ENCODE measurements at places on chromosomes 4 and X.

DNA sequence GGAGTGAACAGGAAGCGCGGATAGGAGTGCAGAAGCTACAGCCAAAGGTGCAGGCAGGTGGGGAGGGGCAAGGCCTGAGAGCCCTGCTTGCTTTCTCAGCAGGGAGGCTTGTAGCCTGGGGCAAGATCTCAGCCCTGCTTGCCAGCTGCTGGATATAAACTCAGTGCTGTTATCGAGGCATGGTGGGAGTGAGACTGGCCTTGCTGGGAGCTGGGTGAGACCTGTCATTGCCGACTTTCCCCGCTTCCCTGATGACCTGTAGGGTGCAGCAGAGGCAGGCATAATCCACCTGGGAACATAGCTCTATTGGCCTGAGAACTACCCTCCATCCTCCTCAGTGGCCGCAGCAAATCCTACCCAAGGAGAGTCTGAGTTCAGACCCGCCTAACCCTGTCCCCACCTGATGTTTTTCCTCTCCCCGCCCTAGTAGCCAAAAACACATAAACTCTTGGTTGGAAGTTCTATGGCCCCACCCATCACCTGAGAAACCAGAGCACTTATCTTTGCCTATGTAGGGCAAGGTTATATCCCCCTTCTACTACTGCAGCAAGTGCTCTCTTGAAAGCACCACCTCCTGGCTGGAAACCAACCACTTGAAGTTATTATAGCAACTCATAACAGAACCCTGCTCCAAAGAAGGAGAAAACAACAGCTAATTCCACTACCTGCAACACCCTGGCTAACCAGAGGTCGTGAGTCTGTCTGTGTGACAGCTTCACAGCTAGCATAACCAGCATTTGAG lies 80.7 kb downstream of the FHIP1A start:
- DNase-seq, result peak; percentile 72

- DNase-seq, result no peak
These were observed 707 bp upstream of the SHROOM4 start for GRCh38 chrX:50814701-50815100.

- no peak for DNase-seq
These were observed 740.3 kb downstream of the CENPC start for GRCh38 chr4:66804979-66805378.

DNA sequence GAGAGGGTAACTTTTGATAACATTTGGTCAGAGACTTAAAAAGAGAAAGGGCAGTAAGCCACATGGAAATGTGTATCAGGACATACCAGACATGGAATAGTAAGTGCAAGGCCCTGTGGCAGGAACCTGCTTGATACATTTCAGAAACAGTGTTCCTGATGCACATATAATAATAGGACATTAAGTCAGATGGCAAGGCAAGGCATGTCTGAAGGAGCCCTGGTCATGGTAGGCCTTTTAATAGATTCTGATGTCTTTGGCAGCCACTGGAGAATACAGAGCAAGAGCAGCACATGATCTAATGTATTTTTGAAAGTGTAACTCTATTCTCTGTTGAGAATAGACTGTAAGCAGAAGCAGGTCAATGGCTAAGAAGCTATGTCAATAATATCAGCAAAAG lies 279.7 kb downstream of the CAMK2D start:
- DNase-seq, result no peak

All from WTC11 (cell line).